Kidney epithelial cell (primary cell): ENCODE measurements at places on chromosomes 11 and 22.

DNA sequence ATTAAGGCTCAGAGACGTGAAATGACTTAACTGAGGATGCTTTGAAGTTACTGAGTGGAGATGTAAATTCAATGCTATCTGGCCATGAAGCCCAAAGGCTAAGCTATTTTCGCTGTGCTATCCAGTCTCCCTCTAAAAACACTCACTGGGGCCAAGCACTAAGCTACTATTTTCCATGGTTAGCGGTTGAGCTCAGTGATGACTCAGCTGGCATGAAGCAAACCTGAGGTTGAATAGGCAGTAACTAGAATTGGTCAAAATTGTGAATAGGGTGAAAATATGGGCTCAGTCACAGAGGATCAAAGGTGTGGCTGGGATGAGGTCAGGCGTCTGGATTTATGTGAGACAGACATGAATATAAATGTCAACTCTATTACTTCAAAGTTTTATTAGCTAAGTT lies 564.2 kb upstream of the KIRREL3 start:
- DNase-seq: no peak

DNA sequence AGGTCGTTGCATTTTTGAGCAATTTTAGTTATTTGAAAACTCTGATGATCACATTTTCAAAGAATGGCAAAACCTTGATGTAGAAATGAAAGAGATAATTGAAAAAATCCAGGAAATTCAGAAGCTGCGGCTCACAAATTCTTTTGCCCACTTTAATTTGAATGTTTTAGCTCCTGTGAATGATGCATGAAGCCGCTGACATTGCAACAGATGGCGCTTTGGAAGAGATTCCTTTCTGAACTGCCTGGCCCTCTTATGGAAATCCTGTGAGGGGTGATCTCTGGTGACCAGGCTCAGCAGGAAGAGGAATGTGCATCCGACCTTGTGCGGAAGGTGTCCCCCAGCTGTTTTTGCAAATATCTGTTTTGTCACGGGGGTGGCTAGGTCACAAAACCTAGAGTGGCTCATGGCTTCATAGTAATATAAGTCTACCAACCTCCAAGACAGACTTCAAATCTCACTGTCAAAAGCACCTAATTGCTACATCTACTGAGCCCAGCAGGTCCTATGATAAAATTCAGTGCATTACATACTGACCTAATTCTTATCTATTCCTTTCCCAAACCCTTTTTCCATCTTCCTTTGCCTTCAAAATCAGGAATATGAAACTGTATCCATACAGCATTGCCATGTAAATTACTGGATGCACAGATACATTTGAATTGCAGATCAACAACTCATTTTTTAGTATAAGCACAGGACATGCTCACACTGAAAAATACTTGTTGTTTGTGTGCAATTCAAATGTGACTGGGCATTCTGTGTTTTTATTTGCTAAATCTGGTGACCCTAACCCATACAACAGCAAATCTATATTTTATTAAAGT lies 412.7 kb downstream of the ETS1 start:
- no peak for DNase-seq

DNA sequence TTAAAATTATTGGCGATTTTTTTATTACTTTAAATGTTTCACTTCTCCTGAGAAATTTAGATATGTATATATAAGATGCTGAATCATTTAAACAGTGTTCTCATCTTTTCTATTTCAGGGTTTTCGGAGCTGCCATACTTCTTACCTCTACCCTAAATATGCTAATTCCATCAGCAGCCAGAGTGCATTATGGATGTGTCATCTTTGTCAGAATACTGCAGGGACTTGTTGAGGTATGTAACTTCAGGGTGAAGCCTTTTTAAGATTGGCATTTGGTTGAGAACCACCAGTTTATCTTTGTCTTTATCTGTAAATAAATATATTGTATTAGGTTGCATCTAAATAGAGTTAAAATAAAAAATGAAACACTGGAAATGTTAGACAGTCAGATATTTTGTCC lies 21.1 kb downstream of the SLC17A6 start:
- DNase-seq: no peak

GRCh38 chr11:103338621-103339484 lies 229.6 kb downstream of the DYNC2H1 start:
- no peak for DNase-seq

GRCh38 chr11:20274031-20274430 lies 89.5 kb upstream of the HTATIP2 start:
- DNase-seq: no peak

DNA sequence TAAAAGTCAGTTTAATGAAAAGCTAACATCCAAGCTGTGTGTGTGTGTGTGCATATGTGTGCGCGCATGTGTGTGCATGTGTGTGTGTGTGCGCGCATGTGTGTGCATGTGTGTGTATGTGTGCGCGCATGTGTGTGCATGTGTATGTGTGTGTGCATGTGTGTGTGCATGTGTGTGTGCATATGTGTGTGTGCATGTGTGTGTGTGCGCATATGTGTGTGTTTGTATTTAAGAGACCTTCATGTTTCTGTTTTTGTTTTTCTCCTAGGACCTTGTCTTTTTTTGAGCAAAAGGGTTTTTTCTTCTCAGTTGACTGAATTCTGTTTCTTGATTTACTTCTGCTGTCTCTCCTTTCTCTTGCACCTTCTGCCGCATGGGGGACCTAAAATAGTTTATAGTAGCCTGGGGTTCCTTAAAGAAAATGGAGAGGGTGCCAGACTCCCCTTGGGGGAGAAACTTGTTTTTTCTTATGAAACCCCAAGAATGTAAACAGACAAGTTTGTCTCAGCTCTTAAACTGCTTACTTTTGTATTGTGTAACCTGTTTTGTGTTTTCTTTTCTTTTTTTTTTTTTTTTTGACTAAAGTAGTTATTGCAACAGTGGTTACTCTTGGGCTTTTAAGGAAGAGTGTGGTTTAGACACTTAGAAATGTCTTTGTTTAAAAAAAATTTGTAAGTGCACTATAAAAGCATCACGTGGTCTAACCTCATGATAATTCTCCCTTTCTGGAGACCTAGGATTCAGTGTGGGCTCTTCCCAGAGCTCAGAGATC lies 53.0 kb downstream of the OSBPL5 start:
- no peak for DNase-seq

GRCh38 chr22:49026494-49027367 lies 800.9 kb downstream of the BRD1 start:
- no peak for DNase-seq
